Left forelimb (tissue), 1 donor: ENCODE measurements at places on chromosomes 4 and X.

DNA sequence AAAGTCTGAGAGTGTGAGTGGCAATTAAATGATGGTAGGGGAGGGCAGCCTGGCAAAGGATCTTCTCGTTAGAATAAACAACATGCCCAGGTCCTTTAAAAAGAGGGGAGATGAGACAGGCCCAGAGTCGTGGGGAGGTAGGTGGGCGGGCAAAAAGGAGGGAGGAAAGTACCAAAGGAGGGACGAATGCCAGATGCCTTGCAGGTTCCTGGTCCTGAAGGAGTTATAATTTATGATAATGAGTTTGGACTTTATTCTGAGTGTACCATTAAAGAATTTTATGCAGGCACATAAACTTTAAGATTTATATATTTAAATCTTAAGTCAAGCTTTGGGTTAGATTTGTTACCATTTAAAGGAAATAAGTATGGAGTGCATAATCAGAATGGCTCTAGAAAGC lies 62.3 kb upstream of the SMARCA5 start:
- DNase-seq: no peak

GRCh38 chr4:33226133-33226532 lies 2506.0 kb downstream of the PCDH7 start:
- no peak for DNase-seq

- DNase-seq: no peak
Observed at GRCh38 chr4:128858879-128859671, 49.6 kb downstream of the JADE1 start.

DNA sequence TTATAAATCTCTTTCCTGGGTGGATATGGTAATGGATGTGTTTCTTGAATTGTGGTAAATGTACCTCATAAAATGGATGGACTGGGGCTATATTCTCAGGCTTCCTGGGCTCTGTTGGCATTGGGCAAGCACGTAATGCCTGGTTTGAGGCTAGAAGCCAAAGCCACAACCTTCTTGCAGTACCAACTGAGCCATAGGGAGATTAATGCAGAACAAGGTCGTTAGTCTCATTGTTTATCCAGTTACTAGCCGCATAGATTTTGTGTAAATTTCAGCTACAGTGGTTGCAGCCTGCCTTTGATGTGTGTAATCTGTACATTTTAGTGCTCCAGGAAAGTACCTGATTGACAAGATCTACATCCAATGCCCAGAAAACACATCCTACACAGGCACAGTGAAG lies 7.2 kb upstream of the LEF1 start:
- no peak for DNase-seq

GRCh38 chr4:36290641-36291040 lies 9.2 kb downstream of the DTHD1 start:
- DNase-seq: no peak

DNA sequence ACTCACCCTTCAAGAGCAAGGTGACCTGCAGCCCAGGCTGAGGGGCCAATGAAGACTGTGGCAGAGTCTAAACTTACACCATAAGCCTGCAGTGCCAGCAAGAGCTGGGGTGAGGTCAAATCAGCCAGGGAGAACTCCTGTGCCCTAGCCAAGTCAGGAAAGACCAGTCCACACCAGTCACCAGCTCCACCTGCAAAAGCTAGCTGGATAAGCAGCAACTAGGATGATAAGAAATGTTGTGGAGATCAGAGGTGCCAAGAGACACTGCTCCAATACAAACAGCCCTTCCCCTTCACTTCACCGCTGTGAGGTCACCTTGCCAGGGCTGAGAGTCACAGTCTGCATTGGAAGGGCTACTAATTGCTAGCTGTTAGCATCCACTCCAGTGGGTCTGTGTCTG lies 31.3 kb downstream of the NIPAL1 start:
- no peak for DNase-seq

DNA sequence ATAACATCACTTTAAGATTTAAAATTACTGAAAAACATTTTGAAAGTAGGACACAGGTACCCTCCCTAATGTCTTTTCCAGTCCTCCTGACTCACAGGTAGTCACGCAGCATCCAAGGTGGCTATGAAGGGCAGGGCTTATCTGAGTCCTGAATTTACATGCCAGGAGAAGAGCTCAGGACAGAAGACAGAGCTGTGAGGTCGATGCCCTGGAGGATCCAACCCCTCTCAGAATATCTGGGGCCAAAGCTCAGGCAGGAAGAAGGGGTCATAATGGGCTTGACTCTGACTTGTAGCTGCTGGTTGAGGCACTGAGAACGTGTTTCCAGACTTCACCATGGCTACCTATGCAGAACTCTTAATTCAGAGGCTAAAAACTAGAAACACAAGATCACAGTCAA lies 177.5 kb downstream of the AASDH start:
- DNase-seq: no peak

DNA sequence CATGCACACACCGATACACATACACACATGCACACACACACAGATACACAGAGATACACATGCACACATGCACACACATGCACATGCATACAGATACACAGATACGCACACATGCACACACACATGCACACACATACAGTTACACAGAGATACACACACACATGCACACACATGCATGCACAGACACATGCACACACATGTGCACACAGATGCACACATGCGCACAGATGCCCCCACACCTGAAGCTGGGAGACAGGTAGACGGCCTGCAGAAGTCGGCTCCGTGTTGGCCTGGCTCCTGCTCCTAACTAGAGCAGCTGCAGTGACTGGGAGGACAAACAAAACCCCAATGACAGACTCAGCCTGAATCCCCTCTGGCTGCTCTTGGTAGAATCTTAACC lies 46.8 kb downstream of the PSAPL1 start:
- DNase-seq: no peak

- DNase-seq: no peak
Observed at GRCh38 chr4:169826634-169827187, 69.0 kb upstream of the HPF1 start.

GRCh38 chr4:165512424-165512823 lies 133.6 kb downstream of the CPE start:
- DNase-seq: no peak

- no peak for DNase-seq
Observed at GRCh38 chr4:69518538-69519198, 23.0 kb upstream of the UGT2B4 start.

GRCh38 chrX:119488749-119489148 lies 20.5 kb downstream of the SLC25A5 start:
- DNase-seq: no peak

DNA sequence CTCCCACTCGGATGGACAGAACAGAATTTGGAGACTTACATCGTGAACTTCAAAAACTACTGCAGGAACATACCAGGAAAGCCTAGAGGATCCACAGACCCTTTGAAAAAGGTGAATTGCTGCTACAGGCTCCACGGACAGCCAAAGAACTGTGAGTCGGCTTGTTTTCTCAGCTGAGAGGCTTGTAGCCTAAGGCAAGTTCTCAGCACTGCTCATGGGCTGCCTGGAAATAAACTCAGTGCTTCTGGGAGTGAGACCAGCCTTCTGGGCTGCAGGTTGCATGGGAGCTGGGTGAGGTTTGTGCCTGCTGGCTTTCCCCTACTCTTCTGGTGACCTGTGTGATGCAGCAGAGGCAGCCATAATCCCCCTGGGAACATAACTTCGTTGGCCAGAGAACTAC lies 1397.6 kb downstream of the FAM133A start:
- no peak for DNase-seq

DNA sequence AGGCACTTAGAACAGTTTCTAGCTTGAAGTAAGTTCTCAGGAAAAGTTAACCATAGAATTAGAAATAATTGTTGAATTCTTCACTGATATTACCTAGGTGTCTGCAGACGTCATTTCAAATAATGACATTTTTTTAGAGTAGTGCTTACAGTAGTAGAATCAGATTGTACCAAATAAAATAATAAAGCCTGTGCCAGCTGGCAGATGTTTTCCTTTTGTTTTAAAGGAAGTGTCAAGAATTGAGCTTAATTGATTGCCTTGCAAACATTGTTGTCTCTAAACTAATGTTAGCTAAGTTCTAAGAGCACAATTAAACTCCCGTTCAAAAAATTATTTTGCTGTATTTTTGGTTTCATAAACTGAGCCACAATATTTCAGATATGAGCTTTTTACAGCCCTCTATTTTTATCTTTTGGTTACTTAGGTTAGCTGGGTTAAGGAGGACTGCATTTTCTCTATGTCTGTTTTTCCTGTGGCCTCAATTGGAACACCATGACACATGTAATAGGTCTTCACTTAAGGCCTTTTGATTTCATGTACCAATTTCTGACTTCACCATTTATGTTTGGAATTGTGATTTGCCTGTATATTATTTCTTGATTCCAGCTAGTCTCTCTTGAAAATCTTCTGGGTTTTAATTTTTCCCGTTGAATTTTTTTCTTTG lies 64.2 kb downstream of the DCUN1D4 start:
- DNase-seq: no peak

- DNase-seq: no peak
Observed at GRCh38 chrX:153348421-153348820, 14.5 kb downstream of the ZNF275 start.

DNA sequence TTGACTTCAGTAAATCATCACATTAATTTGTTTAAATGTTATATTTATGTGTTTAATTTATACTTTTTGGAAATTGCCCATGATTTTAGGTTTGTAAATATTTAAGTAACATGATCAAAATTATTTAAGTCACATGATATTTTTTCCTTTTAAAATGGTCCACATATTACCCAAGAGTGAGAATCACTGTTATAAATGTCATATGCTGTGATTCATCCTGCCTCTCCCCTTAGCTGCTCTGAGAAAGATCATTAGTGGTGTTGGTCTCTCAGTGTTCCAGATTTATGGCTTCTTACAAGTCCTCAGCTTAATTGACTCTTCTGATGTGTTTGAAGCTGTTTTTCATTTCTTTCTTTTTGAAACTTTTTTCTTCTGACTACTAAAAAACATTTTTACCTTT lies 70.1 kb downstream of the SPANXN4 start:
- DNase-seq: no peak

GRCh38 chr4:177155454-177155853 lies 154.2 kb upstream of the NEIL3 start:
- DNase-seq: no peak

DNA sequence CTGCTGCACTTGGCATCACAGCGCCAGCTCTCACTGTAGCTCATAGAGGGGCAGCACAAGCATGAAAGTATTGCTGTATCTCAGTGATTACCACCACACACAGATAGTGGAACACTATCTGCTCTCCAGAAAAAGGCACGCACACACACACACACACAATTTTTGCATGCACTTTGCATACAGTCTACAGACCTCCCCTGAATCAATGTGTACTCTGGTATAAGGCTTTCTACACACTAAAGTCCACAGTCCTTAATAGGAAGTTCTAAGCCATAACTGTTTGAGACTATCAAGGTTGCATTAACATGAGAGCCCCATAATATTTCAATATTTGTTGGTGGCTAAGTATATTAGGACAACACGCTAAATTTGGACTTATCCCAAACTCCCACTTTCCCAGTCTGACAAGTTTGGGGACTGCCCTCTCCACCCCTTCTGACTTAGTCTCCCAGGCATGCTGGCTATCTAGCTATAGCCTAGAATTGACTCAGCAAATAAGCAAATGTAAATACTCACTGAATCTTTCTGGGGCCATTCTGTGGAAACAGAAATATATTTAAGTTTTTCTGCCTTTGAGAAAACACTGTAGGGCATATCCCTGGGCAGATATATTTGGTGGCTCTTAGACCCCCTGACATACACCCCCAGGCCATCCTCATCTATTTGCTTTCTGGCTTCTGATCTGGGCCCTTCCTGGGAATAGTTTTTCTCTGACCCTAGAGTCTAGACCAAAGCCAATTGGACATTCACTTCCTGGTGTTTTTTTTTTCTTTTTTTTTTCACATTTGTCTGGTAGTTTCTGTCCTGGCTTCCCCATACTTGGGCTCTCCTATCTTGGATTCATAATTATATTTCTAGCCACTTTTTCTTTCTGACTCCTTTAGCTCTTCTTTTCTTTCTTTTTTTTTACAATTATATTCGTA lies 36.4 kb upstream of the CT47C1 start:
- DNase-seq: no peak

DNA sequence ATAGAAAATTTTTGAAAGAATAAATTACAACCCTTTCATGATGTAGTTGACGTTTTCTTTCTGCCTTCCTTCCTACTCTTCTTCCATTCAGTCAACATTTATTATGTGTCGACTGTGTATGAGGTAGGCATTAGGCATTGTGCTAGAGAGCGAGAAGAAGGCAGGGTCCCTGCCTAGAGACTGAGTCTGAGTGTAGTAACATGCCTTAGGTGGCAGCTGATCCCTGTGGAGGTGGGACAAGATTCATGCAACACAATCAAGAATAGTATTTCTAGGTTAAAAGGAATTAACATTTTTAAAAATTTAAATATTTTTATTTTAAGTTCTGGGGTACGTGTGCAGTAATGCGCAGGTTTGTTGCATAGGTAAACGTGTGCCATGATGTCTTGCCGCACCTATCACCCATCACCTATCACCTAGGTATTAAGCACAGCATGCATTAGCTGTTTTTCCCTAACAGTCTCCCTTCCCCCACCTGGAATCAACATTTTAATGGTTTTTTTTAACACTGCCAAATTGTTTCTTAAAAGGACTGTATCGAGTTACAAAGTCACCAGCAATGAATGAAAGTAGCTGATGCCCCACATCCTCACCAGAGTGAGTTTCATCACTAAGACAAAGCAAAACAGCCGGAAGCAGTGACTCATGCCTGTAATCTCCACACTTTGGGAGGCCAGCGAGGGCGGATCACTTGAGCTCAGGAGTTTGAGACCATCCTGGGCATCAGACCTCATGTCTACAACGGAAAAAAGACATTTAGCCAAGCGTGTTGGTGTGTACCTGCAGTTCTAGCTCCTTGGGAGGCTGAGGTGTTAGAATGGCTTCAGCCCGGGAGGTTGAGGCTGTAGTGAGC lies 84.0 kb downstream of the WWC2 start:
- no peak for DNase-seq

DNA sequence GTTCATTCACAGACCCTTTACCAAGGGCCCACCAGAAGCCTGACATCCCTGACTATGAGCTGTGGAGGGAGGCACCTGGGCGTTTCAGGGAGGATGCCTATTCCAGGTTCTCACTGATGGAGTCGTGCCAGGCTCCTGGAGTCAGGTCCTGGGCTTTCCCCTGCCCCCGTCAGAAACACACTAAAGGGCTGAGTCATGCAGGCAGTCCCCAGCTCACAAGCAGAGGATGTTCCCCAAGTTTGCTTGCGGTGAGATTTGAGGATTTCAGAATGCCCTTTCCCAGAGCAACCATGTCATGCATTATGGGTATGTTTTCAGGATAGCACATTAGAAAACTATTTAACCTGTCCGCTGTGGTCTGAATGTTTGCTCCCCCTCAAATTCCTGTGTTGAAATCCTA lies 45.2 kb downstream of the FHDC1 start:
- DNase-seq: no peak

DNA sequence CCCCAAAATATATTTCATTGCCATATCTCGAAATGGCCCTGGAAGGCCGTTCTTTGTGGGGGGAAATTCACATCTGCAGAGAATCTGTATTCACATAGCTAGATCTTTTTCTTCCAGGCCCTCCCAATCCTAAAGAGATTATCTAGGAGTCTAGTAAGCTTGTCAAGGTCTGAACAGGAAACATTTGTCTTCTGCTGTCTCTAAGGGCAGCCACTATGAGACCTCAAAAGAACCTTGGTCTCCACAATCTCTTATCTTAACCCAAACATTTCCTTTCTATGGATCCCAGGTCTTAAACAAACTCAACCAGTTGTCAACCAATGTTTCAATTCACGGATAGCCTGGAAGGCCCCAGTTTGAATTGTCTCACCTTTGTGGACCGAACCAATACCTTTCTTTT lies 45.0 kb downstream of the CRLF2 start:
- no peak for DNase-seq
